ENCODE measurements at places on chromosomes 3 and 15. TPM values are rescaled to one million over a fixed set of nuclear protein-coding genes. Genes with fewer than 3 reads are reported as not detected.

DNA sequence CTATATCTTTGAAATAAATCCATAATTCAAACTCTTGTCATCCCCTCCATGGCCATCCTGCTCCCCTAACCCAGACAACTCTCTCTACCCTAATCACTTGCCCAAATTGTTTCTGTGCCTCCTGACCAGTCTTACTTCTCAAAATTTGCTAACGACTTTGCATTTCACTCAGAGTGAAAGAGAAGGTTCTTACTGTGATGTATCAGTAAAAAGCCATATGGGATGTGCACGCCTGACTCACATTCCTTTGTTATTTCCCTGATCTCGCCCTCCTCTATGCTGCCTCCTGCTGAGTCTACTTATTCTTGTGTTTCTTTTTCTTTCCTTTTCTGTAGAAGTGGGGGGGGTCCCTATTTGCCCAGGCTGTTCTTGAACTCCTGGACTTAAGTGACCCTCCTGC lies 487.2 kb upstream of the FRG2C start:
- H3K27me3 ChIP-seq, result no peaks in the 10 kb centered on the region
- H3K36me3 ChIP-seq, result no peaks in the 10 kb centered on the region
- H3K27ac ChIP-seq, result no peak overlapping the region
- no peaks in the 10 kb centered on the region for H3K4me1 ChIP-seq
- no peak overlapping the region for H3K4me3 ChIP-seq

DNA sequence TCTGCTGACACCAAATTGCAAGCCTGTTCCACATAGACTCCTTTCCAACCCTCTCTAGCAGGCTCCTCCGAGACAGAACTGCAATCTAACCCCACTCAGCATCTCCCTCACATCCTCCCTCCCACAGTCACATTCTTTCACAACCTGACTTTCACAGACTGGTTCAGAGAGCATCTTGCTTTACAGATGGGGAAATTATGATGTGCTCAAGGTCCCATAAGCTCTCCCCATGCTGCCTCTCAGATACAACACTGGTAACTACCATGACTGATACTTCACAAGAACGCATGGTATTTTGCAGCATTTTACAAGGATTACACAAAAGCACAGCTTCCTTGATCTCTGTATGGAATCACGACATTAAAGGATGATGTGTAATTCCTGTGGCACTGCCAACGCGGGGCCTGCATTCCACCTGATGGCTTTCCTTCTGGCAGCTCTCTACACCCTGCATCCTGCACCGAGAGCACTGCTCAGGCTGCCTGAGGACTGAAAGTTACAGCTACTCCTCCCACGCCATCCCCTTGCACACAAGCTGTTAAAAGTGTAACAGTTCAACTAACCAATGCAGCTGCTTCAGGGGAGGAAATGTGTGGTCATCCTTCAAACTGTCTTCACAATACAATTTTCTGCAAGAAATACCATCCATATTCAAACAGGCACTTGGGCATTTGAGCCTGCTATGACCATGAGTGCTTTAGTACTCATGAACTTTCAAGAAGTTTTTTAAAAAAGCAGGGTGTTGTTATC lies 27.6 kb downstream of the TBC1D2B start:
- peaks cover 29% of the 10 kb centered on the region for H3K4me1 ChIP-seq
- H3K27ac ChIP-seq, result peak overlapping the region; percentile 53
- no peaks in the 10 kb centered on the region for H3K36me3 ChIP-seq
- H3K27me3 ChIP-seq, result no peaks in the 10 kb centered on the region
- H3K4me3 ChIP-seq, result no peak overlapping the region

GRCh38 chr15:89824607-89824867 lies 9.9 kb upstream of the ANPEP start:
- H3K27ac ChIP-seq, result no peak overlapping the region
- DNase-seq, result peak; percentile 38
- H3K4me1 ChIP-seq, result no peaks in the 10 kb centered on the region

DNA sequence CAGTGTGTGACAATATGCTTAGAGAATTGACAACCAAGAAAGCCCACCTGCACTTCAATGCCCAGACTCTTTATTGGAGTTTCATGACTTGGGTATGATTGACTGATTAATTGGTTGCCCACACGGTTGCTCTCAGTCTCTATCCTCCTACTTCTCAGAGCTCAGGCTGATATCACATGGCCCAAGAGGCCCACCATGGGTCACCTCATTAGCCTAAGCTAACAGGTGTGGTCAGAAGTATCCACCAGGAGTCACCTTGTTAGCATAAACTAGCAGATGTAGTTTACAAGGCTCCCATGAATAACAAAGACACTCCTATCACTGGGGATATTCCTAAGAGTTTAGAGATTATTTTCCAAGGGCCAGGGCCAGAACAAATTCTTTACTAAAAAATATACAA lies 120.2 kb upstream of the MBNL1 start:
- no peaks in the 10 kb centered on the region for H3K27me3 ChIP-seq
- no peak overlapping the region for H3K27ac ChIP-seq
- H3K4me3 ChIP-seq, result no peak overlapping the region
- H3K36me3 ChIP-seq, result no peaks in the 10 kb centered on the region
- peaks cover 27% of the 10 kb centered on the region for H3K4me1 ChIP-seq
- peak; percentile 32 for DNase-seq

Gene MB21D2
- total RNA-seq, result 34.1 TPM
